ENCODE measurements at places on chromosomes 5 and 9. TPM values are rescaled to one million over a fixed set of nuclear protein-coding genes. Genes with fewer than 3 reads are reported as not detected.

SOWAHA gene
- 22.2 TPM for total RNA-seq

DNA sequence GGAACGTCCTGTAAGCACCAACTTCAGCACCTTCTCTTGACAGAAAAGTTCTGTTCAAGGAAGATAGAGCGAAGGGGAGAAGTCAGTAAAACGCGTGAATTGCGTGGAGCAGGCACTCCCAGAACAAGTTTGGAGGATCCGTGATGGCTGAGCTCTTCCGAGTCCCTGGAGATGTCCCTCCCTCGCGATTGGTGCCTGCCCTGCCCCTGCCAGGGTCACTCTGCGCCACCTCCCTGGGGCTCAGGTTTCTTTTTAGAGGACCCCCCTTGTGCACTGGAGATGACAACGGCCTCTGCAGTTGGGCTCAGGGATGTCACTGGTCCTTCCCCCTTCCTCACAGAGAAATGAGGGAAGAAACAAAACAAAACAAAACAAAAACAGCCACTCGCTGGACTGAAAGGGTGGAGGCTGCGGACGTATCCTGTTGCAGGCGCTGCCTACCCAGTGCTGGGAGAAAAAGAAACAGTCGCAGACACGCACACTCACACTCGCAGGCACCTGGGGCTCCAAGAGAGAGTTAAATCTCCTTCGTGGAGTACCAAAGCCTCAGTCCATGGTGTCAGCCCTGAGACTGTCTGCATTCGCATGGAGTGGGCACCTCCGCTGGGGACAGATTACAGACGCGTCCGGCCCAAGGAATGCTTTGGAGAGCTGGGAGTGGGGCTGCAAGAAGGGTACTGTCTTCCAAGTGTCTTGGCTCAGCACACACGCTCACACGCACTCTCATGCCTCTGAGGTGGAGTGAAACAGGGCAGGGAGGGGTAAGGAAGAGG, 512.7 kb downstream of the SLCO4C1 start:
- no peak for DNase-seq

DNA sequence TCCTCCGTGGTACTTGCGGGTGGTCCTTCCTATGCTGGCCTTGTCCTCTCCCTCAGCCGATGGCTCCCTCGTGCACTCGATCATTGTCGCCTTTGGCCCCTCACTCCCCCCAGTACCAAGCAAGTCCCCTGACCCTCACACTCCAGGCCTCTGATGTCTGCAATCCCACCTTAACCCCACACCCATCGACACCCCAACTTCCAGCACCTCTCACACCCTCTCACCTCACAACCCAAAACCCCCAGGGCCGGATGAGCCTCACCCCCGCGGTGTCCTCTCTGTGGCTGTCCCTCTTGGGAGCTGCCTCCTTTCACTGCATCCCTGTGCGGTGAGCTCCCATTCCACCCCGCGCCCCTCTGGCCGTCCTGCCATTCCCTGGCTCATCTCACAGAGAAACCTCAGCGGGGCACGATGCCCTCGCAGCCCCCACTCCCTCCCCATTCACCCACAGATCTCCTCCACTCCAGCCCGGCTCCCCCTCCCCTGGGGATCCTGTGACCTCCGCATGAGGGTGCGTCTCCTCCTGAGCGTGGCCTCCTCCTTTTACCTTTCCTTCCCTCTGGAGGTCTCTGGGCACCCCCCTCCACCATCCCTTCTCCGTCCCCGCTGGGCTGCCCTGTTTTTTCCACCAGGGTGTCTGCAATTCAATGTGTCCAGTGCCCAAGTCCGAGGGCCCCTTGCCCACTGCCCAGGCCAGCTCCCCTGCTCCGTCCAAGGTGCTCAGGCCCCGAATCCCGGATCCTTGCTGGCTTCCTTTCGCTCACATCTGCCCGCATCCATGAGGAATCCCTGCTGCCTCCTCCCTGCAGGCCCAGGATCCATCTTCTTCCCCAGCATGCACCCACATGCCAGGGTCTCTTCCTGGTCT, 15.8 kb upstream of the RNU6ATAC start:
- DNase-seq: no peak

DNA sequence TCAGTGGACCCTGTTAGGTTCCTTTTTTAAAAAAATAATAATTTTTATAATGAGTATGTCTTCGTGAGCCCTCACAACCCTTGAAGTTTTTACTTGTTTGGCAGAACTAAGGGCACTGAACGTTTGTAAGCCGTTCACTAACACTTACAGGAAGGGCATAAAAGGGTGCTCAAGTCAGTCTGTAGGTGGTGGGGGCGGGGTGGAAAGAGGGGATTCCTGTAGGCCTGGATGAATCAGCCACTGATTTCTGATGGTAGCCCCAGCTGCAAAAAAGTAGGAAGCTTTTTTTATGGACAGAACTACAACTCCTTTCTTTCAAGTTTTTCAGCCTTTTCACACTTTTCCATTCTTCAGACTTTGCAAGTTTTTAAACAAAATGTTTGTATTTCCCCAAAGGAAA, 35.8 kb downstream of the PIK3R1 start:
- no peak for DNase-seq
